ENCODE measurements at places on chromosomes 11 and 22. TPM values are rescaled to one million over a fixed set of nuclear protein-coding genes. Genes with fewer than 3 reads are reported as not detected.
A peak's percentile ranks its signal among the peaks of the same experiment; 100 is the strongest.

Gene CSNK2A3
- total RNA-seq, result 2.2 TPM

Gene ESAM
- total RNA-seq, result not detected

GRCh38 chr11:34464591-34465051 lies 25.9 kb downstream of the CAT start:
- peak; percentile 63 for DNase-seq

Gene CFAP300
- not detected for total RNA-seq

DNA sequence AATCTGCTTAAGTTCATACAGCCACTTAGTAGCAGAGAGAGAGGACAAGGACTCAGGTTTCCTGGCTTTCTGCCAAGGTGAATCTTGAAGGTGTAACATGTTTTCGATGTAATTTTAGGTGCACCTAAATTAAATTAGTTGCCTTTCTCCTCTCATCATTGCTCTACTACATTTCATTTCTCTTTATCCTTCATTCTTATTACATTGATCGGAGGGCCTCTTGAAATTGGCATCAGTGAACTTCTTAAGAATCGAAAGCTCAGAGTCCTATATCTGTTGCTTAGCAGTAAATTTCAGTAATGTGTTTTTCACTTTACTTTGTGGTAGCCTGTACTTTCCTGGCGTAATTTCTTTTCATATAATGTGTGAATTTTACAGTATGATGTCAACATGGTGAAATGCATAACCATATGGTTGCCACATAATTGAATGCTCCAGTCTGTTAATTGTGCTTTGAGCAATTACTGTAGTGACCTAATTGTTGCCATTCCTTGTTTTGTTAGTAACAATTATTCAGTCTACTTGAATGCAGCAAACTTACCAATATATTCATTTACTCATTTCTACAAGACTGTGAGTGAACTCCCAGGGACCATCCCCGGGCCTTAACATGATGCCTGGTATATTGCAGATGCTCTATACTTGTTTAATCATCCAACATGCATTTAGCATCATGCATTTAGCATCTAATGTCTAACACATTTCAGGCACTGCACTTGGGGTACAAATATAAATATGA lies 138.1 kb downstream of the MAML2 start:
- no peak for DNase-seq

DNA sequence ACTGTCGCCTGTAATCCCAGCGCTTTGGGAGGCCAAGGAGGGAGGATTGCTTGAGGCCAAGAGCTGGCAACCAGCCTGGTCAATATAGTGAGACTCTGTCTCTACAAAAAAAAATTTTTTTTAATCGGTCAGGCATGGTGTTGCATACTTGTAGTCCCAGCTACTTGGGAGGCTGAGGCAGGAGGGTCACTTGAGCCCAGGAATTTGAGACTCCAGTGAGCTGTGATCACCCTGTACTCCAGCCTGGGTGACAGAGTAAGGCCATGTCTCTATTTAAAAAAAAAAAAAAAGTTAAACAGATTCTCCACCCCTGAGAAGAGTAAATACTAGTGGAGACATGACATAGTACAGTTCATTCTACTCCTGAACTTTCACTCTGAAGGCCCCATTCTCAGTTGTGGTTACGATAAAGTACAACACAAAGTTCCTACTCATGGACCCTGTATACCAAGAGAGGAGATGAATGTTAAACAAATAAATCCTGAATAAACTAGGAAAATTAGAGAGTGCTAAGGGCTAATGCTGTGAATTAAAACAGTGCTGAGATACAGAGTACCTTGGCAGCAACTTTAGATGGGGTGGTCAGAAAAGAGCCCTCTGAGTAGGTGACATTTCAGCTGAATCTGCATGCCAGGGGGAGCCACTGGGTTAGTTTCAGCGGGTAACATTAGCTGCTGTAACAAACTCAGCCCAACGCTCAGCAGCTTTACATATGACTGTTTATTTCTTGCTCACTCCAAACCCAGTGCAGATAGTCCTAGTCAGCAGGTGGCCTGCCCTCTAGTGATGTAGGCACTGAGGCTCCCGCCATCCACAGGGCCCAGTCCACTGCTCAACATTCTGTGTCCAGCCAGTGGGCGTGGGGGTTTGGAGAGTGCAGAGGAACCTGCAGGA lies 75.1 kb downstream of the DBX1 start:
- peak; percentile 17 for DNase-seq
